ENCODE measurements at places on chromosomes 16 and 17. TPM values are rescaled to one million over a fixed set of nuclear protein-coding genes. Genes with fewer than 3 reads are reported as not detected.

DNA sequence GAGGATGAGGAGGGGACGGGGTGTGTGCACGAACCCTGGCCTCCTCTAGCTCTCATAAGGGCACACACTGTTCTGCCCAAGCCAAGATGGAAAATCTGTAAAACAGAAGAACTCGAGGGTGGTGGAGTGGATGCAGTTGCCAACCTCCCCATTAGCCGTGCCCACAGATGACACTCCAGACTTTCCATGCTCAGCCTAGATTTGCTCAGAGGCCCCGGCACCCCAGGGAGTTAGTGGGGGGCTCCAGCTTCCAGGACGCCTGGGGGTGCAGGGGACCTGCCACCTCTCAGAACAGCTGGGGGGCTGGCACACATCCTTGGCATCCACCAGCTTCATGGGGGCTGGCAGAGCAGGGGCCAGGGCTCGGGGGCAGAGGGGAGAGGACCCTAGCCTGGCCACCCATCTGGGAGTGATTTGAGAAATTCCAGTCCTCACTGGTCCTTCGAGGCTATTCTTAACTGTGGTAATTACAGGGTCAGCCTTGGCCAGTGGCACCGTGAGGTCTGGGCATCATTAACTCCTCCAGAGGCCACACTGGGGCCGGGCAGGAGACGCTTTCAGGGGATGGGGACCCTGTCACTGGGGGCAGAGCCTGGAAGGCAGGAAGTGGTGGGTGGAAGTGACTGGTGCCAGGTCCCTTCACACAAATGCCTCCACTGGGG is 14.3 kb downstream of the VASN start:
- DNase-seq = no peak

Gene CRYM
- 10.4 TPM for polyA plus RNA-seq

DNA sequence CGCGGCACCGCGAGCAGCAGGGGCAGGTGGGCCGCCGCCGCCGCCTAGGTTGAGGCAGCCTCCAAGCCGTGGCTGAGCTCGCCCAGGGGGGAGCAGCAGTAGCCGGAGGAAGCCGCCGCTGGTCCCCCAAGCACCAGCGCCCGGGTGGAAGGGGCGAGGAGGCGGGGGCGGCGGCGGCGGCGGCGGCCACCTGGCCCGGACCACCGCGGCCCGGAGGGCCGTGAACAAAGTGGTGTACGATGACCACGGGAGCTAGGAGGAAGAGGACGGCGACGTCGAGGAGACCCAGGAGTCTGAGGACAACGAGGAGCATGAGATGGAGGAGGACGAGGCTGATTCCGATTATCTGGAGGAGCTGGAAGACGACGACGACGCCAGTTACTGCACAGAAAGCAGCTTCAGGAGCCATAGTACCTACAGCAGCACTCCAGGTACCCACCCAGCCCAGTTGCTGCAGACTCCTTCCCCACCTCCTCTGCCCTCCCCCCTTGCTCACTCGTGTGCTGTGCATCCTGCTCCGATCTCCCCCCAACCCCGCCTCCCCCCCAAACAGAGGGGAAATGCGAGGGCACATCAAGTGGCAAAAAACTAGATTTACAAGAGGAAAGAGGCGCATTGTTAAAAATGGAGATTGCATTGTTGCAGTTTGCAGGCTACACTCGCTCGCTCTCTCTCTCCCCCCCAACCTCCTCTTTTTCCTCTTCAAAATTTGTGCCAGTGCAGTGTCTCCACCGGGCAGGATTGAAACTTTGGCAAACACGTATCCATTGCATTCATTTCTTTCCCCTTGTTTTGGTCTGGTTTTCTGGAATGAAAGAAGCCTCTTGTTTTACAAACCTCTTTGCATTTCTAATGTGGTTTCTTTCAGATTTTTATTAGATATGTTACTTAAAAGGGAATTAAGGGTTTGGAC is 41.8 kb upstream of the AMZ2 start:
- DNase-seq = no peak

- no peak for DNase-seq
Measured at GRCh38 chr16:85712801-85713200, 24.0 kb upstream of the GINS2 start.

GRCh38 chr16:73049511-73049910 is 1.6 kb upstream of the ZFHX3 start:
- no peak for DNase-seq

GRCh38 chr17:28751600-28752366 is 8.0 kb downstream of the TRAF4 start:
- DNase-seq = no peak

Measured in left kidney (tissue), 8 donors.